Muscle of back (tissue), 13 donors: ENCODE measurements at places on chromosomes 4 and X.

- DNase-seq, result peak; percentile 77
These were observed 252.7 kb upstream of the KCNIP4 start for GRCh38 chr4:22201256-22201655.

GRCh38 chrX:85964744-85965143, 82.6 kb downstream of the CHM start:
- DNase-seq, result no peak

DNA sequence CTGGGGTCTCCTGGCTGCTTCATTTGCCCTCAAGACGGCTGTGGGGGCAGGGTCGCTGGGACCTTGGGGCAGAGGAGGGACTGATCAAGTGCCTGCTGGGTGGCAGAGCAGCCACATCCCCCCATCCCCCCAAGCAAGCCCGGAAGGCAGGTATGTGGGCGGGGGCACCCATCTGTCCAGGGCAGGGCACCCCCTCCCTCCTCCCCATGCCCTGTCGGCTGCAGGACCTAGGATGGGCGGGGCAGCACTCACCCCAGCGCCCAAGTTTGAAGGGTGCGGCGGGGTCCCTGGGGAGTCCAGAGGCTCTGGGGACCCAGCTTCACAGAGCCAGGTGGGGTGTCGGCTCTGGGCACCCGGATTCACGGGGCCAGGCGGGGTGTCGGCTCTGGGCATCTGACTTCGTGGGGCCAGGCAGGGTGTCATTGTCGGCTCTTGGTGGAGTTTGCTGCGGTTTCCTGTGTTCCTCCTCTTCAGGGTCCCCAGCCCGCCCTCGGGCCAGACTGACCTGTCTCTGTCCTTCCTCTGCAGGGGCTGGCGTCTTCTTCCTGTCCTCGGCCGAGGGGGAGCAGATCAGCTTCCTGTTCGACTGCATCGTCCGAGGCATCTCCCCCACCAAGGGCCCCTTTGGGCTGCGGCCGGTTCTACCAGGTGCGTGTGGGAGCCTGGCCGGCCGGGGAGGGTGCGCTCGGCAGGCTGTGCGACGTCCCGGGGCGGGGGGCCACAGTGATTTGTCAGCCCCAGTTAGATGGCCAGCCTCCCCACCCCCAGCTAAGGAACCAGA, 22.1 kb downstream of the DOK7 start:
- peak; percentile 67 for DNase-seq

DNA sequence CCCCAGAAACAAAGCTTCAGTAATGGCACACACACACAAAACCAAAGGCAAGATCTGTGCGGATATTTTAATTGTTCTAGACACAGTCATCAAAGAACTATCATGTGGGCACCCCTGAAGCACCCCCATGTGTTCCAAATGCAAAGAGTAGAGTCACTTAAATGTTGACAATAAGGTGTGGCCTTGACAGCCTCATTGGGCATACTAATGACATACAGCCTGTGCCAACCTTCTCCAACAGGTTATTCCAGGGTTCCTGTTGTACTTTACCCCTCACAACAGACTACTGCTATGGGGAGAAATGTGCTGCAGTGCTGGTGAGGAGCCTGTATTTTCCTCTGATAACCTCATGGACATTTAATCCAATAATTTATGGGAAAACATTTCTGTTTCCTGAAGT, 29.8 kb upstream of the CT47C1 start:
- DNase-seq, result no peak

DNA sequence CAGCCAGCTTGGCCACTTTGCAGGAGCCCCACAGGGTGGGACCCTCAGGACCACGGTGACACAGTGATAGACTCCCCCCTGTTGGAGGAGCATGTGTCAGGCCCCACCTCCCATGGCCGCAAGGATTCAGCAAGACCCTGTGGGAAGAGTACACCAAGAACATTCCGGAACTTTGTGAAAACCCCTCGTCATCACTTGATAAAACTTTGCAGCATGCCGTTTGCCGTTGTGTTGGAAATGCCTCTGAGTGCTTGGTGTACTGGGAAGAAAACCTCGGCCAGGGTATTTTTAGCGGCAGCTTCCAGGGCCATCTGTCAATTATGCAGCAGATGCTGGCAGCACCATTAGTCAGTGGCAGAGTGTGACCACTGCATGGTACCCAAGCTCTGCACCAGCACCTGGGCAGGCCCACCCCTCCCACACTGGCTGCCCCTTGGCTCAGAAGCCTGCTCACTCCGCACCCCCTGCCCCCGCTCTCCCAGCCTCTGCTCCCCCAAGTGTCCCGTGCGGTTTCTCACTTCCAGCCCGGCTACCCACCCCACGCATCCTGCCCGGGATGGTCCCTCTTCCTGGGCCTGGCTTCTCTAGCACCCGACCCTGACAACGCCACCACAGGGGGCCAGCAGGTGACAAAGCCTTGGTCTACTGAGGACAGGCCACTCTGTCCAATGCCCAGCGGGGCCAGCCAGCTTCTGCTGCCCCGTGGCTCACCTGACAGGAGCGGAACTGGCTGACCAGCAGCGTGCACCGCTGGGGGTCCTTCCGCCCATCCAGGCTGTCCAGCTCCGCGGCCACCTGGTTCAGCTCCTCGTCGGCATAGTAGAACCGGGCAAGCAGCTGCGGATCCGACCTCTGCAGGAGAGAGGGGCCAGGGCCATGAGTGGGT, 65.0 kb downstream of the ZFYVE28 start:
- DNase-seq, result peak; percentile 31

- no peak for DNase-seq
These were observed 166.0 kb upstream of the SH3RF1 start for GRCh38 chr4:169436734-169437133.

- no peak for DNase-seq
These were observed 739.1 kb upstream of the DIAPH2 start for GRCh38 chrX:95945528-95945927.

DNA sequence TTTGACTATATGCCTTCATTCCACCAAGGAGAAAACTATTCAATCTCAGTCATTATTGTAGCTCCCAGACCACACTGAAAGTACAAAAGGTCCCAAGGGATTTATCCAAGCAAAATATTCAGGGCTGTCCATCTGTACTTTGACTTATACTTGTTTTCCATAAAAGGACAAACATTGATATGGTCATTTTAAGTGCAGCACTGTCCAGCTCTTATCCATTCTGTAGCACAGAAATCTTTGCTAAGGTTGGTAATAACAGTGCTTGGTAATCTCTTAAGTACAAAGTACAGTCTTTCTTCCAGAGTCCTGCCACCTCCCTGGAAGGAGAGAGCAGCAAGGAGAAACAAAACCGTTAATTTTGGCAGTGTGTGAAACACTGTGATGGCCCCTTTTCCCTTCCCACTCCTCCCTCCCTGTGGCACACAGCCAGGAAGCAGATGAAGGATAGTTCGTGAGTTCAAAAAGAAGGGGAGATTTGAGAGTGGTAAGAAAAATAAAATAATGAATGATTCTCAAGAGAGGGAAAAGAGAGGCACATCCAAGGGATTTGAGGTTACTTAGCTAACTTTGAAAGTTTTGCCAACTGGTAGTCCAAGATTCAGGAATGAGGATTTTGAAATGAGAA, 6.8 kb upstream of the CXCL2 start:
- DNase-seq, result peak; percentile 36

DNA sequence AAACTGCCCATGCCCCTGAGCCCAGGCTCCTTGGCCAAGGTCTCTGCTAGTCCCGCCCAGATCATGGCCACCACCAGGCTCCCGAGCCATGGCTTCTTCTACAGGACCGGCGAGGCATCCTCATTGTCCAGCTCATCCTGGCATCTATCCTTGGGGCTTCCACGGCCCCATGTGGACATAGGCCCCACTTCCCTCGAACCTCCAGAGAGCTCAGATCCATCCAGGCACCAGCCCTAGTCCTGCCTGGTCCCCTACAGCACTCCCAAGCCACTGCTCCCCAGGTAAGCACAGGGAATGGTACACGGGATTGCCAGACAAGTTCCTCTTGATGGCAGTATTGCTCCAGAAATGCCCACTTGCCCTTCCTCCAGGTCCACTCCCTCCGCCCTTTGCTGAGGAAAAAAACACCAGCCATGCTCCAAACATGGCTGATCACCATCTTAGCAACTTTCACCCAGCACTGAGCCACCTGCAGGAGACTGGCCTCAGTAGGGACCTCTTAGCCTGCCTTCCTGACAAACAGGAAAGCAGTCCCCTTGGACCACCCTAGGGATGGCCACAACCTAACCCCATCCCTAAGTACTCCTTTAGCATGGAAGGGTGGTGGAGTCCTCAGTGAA, 272.1 kb upstream of the AGTR2 start:
- no peak for DNase-seq

- no peak for DNase-seq
These were observed 2209.1 kb downstream of the ARAP2 start for GRCh38 chr4:34035225-34035624.

- DNase-seq, result peak; percentile 69
These were observed 291.9 kb downstream of the FAM47A start for GRCh38 chrX:33840176-33840575.

DNA sequence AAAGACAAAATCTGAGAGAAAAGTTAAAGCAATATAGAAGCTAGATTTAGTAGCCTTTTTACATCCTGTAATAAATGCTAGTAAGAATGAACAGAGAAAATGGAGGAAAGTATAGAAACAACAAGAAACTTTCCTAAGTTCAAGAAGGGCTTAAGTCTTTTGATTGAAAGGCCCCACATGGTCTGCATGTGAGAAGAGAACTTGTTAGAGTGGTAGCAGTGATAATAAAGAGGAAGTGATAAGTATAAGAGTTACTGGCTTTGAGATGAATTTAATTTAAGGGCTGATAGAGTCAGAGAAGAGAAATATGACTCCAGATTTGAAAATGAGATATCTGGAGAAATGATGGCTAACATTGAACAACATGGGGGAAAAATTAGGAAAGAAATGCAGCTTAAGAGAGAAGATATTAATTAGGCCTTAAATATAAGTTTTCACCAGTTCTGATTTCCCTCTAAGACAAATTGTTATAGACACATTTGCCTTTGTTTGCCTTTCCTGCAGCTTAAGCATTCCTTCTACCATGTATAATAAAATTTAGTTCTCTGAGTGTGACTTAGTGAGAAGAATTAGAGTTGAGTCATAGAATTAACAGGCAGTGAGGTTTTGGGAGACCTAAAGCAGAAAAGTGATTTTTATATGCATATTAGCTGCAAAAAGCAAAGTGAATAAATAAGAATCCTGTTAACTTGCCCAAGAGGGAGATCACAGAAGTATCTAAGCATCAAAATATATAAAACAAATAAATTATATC, 18.4 kb downstream of the ZFX start:
- DNase-seq, result no peak

DNA sequence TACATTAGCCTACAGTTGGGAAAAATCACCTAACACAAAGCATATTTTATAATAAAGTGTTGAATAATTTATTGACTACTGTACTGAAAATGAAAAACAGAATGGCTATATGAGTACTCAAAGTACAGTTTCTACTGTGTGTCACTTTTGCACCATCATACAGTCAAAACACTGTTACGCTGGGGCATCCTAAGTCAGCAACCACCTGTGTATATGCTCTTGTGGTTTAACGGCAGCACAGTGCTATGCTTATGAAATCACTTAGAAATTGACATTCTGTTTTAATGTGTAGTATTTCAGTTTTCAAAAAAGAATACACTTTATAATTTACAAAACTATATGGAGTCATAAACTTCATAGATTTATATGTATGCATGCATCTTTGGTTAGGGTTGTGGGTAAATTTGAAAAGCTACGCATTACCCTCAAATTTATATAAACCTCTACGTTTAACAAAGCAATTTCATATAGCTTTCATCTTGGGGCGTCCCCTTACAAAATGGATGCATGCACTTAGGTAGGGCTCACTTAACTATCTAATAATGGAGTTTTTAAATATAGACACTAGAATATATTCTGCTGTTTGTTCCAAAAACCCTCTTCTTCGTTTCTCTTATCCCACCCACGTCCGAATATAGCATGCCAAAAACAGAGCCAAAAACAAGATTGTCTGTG, 690 bp upstream of the NEIL3 start:
- no peak for DNase-seq

DNA sequence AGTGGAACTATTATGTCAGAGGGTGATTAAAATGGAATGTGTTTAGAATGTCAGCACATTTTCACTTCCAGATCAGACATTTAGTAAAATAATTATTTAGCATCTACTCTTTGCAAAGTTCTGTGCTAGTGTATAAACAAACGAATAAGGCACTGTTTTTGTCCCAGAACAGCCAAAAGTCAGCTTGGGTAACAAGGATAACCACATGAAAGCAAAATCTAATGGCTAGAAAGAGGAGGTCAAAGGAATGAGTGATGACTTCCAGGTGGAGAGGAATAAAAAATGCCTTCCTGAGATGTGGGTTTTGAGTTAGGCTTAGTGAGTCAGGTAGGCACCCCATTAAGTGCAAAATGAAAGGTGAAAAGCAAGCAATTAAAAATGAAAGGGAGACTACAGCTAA, 112.6 kb downstream of the ATP10D start:
- no peak for DNase-seq

- no peak for DNase-seq
These were observed 10.7 kb upstream of the BRS3 start for GRCh38 chrX:136477026-136477425.

DNA sequence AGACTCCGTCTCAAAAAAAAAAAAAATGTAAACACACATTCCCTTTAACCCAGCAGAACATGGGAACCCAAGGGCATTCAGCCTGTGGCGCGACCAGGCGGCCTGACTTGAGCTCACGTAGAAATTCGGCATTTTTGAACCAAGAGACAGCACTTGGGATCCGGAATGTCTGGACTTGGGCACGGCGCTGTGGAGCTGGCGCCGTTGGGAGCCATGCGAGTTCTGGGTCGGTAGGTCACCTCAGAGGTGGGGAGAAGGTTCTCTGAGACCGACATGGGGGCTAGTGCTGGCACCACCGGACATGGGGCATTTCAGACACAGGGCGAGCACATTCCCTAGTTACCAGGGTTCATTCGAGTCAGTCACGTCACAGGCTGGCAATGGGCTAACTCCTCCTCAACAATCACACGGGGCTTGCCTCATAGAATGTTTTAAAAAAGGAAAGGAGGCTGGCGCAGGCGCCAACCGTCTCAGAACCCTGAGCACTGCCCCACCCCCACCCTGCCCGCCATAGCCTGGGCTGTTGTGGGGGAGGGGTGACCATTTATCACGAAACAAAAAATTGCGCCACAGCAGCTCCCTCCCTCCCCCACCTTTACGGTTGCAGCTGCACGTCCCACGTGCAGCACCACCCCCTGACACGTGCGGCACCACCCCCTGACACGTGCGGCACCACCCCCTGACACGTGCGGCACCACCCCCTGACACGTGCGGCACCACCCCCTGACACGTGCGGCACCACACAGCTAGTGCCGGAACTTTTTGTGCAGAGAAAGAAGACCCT, at the start of gene TEX28:
Gene TEX28 (minus strand): TSS at position 334 of the 784 bp plus-strand sequence. CDS start 3,007 bp downstream, outside the sequence.
- no peak for DNase-seq

- DNase-seq, result no peak
These were observed 1.3 kb downstream of the SPATA18 start for GRCh38 chr4:52052475-52052780.

- DNase-seq, result peak; percentile 59
These were observed 14.7 kb downstream of the C4orf54 start for GRCh38 chr4:99642725-99643489.

GRCh38 chr4:112327965-112328733, 31.0 kb downstream of the ALPK1 start:
- DNase-seq, result peak; percentile 49

- DNase-seq, result no peak
These were observed 179.5 kb downstream of the HS6ST2 start for GRCh38 chrX:132778917-132779316.
